NCI-H1417 treated with DMSO at 0.1 percent for 48 hours (cell line): ENCODE measurements at places on chromosomes 6 and 20.

DNA sequence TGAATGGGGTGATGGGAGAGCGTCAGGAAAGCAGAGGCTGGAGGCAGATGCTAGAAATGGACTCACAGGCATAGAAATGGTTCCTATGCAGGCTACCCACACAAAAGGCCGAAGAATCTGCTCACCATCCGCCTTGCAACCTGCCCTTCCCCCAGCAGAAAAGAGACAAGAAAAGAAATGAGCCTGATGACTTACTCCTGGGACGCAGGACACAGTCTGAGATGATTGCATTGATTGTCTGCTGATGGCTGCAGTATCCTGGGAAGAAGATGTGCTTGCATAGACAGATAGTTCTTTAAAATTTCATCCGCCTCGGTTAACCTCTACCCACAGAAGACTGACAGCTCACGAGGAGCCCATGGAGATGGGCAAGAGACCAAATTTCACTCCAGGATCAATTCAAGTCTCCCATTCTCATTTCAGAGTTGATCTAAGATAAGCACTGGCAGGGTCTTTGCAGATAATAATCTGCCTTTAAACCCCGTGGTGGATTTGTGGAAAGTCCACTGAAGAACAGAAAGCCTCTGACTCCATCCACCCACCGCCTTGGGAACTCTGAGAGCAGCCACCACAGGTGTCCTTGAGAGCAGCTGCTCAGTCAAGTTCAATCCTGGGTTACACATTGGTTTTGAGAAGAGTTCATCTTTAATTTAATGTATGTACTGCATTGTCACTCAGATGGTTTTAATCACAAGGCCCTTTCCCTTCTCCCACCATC, 7.2 kb downstream of the AGPAT4 start:
- no peak for DNase-seq

GRCh38 chr6:77361018-77361417, 102.3 kb downstream of the HTR1B start:
- no peak for DNase-seq

GRCh38 chr20:47389867-47390347, 33.4 kb upstream of the ZMYND8 start:
- DNase-seq: no peak

DNA sequence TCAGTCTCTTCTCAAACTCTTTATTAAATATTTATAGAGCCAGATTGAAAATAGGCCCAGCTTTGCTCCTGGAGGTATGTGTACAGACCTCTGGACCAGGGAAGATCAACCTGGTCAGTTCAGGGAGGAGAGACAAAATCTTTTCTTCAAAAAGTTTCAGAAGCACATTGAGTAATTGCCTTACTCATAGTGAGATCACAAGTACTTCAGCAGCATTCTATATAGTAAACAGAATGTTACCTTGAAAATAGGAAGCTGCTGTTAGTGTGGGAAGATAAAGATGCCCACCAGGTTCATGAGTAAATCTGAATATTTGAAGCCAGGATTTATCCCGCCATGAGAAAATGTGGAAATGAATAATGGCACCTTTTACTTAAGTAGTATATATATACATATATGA, 665.9 kb upstream of the CITED2 start:
- no peak for DNase-seq

GRCh38 chr6:75818098-75818855, 69.2 kb downstream of the MYO6 start:
- no peak for DNase-seq

- no peak for DNase-seq
Measured at GRCh38 chr6:151353795-151354194, 37.6 kb downstream of the ZBTB2 start.

GRCh38 chr6:19501737-19502245, 335.4 kb upstream of the ID4 start:
- DNase-seq: no peak
